Stimulated activated CD4-positive, alpha-beta T cell treated with anti-CD3 and anti-CD28 coated beads, TNF-alpha, amount 100 ng/mL, for 1 hour (primary cell): ENCODE measurements at places on chromosomes 3 and 15.

- DNase-seq = no peak
Measured at GRCh38 chr3:10744098-10744465, 71.9 kb upstream of the SLC6A11 start.

DNA sequence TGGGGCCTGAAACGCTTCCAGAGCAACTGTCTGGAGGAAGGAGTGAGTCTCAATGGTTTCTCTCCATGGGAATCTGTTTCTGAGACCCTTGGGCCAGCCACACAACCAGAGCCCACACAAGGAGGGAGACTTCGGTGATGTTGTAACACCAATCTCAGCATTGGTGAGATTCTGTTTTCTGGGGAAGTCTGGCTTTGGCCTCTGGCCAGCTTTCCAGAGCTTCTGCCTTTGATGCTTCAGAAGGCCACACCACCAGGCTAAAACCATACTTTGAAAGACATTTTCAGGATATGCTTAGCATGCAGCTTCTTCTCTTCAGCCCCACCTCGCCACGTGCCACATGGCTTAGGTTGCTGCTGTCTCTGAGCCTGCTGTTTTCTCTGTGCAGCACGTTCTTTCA lies 3.6 kb upstream of the EEFSEC start:
- no peak for DNase-seq

- no peak for DNase-seq
Measured at GRCh38 chr15:83858820-83859505, 205.0 kb downstream of the ADAMTSL3 start.

GRCh38 chr15:28956491-28956890 lies 70.7 kb downstream of the APBA2 start:
- DNase-seq = no peak

DNA sequence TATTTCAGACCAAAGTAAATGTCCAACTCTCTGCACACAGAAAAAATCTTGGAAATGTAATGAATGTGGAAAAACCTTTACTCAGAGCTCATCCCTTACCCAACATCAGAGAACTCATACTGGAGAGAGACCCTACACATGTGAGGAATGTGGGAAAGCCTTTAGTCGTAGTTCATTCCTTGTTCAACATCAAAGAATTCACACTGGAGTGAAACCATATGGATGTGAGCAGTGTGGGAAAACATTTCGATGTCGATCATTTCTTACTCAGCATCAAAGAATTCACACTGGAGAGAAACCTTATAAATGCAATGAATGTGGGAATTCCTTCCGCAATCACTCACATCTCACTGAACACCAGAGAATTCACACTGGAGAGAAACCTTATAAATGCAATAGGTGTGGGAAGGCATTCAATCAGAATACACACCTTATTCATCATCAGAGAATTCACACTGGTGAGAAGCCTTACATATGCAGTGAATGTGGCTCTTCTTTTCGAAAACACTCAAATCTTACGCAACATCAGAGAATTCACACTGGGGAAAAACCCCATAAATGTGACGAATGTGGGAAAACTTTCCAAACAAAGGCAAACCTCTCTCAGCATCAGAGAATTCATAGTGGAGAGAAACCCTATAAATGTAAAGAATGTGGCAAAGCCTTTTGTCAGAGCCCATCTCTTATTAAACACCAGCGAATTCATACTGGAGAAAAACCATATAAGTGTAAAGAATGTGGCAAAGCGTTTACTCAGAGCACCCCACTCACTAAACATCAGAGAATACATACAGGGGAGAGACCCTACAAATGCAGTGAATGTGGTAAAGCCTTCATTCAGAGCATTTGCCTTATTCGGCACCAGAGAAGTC lies 8.0 kb upstream of the ZNF501 start:
- DNase-seq = no peak

- no peak for DNase-seq
Measured at GRCh38 chr3:36543276-36543997, 163.1 kb downstream of the STAC start.

GRCh38 chr3:71579326-71579934 lies 4.1 kb downstream of the FOXP1 start:
- DNase-seq = no peak

- DNase-seq = no peak
Measured at GRCh38 chr3:144235489-144235888, 263.9 kb downstream of the DIPK2A start.

- DNase-seq = no peak
Measured at GRCh38 chr3:174318181-174318580, 541.0 kb upstream of the NAALADL2 start.

DNA sequence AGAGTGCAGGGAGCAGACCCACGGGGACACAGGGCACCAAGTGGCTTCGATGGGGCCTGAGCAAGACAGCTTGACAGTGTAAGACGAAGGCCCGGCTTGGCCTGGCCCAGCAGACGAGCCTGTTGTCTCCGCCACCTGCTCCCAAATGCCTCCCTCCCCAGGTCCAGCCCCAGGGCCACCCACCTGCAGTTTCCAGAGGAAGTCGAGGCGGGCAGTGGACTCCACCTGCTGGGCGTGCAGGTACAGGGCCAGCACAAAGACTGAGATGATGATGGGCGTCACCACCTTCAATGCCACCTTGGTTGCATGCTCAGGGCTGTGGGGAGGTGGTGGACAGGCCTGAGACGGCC lies 94.1 kb downstream of the SEC22A start:
- DNase-seq = no peak

DNA sequence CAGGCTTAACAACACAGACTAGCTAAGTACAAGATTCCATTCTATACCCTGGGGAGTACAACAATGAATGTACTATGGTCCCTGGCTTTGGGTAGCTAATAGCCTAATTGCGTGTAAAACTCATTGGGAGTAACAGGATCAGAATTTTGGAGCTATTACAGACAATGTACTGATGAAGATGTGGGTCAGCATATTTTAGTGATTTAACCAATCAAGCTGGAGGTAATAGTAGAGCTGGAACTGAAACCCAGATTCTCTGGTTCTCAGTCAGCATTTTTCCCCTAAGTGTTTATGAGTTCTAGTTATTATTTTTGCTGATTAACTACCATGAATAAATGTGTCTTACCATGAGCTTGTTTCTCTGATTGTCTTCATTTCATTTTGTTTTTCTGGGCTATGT lies 578.7 kb downstream of the NLGN1 start:
- DNase-seq = no peak

GRCh38 chr3:110625201-110625747 lies 446.3 kb upstream of the NECTIN3 start:
- DNase-seq = no peak
